CD4-positive, alpha-beta T cell treated with Interferon gamma for 1 hour (primary cell): ENCODE measurements at places on chromosomes 1 and 21.

- DNase-seq = no peak
Observed at GRCh38 chr1:82485591-82486369, 685.0 kb downstream of the ADGRL2 start.

GRCh38 chr1:16226490-16227179 lies 10.3 kb downstream of the CPLANE2 start:
- no peak for DNase-seq

- DNase-seq = no peak
Observed at GRCh38 chr1:22204057-22204840, 61.4 kb upstream of the WNT4 start.

DNA sequence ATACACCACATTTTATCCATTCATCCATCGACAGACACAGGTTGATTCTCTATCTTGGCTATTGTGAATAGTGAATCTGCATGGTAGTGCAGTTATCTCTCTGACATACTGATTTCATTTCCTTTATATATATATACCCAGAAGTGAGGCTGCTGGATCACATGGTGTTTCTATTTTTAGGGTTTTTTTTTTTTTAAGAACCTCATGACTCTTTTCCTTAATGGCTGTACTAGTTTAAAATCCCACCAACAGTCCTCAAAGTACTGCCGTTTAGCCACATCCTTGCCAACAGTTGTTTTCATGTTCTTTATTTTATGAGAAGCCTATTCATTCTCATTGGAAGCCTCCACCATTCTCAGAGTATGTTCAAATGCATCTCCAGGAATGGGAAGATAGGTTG lies 258.7 kb upstream of the SNX7 start:
- no peak for DNase-seq

GRCh38 chr1:160251687-160252526 lies 10.4 kb downstream of the DCAF8 start:
- peak; percentile 60 for DNase-seq

DNA sequence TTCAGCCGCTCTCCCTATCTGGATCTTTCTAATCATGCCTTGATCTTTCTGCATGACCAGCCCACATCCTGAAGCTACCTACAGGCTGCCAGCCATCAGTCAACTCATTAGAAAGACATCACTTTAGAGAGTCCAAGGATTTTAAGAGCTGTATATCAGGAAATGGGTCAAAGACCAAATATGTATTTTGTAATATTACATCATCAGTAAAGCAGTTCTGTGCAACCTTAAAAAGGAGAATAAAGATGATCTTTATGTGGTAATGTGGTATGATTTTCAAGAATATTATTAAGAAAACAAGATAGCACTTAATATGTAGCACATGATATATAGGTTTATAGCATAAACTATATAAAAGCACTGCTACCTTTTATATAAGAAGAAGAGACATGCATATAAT lies 47.6 kb downstream of the SLC30A7 start:
- DNase-seq = no peak

- no peak for DNase-seq
Observed at GRCh38 chr21:43782431-43783097, 6.5 kb upstream of the CSTB start.

DNA sequence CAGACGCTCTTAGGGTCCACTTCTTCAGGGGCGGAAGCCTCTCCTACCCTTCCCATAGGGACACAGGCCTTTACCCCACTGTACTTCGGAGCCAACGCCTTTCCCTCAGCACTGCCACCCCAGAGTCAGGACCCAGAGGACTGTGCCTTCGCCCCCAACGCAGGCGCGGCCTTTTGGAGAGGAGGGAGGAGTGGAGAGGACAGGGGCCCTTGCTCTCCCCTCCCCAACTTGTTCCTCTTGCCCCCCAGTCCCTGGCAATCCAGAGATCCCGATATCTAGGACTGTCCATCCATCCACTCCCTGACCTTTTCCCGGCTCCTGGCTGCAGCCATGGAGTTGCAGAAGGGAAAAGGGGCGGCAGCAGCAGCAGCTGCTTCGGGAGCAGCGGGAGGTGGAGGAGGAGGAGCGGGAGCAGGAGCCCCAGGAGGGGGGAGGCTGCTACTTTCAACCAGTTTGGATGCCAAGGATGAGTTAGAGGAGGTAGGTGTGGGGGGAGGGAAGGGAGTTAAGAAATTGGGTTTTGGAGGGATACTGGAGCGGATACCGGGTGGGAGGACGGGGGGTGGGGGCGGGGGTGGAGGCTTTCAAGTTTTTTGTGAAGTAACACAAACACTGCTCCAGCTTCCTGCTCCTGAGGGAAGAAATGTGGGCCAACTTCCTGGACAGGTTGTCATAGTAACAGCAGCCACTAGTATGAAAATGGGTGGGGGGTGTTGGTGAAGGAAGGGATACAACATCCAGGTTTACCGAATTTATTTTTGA lies 636 bp downstream of the INTS3 start:
- peak; percentile 12 for DNase-seq

GRCh38 chr1:14650951-14651350 lies 52.5 kb downstream of the KAZN start:
- DNase-seq = no peak

- DNase-seq = no peak
Observed at GRCh38 chr1:235923466-235924021, 56.8 kb upstream of the LYST start.

DNA sequence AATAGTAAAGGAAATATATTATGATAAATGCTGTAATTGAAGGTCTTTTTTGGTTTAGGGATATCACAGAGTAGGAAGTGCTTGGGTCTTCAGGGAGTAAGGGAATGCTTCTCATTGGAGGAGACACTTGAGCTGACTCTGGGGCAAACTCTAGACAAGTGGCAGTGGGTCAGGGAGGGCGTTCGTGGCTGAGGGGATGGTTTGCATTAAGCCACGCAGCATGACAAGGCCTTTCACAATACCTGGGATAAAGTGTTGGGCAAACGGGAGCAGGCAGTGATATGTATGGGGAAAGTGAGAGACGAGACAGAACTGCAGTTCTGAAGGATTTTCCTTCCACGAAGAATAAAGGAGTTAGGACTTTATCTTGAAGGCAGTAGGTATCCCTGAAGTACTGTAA lies 109.0 kb downstream of the PATJ start:
- no peak for DNase-seq

- DNase-seq = no peak
Observed at GRCh38 chr1:151159373-151159772, 2.9 kb downstream of the TNFAIP8L2 start.

GRCh38 chr1:9730096-9730901 lies 78.8 kb downstream of the PIK3CD start:
- peak; percentile 72 for DNase-seq

DNA sequence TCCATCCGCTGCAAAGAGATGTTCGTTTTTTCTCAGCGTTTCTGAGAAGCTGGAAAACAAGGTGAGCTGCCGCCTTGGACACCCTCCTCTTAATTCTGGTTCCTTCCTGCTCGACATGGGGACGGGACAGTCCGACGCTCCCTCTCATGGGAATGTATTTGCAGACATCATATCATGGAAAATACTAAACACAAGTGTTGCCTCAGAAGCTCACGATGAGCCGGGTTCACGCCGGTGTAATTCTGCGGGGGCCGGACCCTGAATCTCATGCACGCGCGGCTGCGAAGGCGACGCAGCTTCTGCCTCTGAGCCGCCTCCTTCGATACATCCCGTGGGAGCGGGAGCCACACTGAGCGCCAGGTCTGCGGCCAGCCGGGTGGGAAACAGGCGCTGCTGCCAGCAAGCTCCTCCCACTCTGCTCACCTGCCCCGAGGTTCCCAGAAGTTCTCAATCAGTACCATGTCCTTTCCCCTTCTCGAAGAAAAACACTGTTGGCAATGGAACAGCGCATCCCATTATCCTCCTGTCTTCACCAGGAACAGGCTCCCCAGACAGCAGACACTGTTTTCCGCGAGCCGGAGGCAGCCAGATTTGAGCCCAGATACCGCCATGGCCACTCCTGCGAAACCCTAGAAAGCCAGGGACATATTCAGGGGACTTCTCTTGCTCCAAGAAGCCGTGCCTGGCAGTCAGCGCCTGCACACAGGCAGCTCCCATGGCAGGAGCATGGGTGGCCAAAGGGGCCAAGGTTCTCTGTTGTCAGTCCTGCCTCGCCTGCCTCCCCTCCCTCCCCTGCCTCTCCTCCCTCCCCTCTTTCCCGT lies 98.0 kb downstream of the WDR4 start:
- no peak for DNase-seq

- no peak for DNase-seq
Observed at GRCh38 chr21:40425981-40426380, 421.0 kb downstream of the DSCAM start.

GRCh38 chr1:213008564-213008963 lies 7.1 kb downstream of the ANGEL2 start:
- no peak for DNase-seq

DNA sequence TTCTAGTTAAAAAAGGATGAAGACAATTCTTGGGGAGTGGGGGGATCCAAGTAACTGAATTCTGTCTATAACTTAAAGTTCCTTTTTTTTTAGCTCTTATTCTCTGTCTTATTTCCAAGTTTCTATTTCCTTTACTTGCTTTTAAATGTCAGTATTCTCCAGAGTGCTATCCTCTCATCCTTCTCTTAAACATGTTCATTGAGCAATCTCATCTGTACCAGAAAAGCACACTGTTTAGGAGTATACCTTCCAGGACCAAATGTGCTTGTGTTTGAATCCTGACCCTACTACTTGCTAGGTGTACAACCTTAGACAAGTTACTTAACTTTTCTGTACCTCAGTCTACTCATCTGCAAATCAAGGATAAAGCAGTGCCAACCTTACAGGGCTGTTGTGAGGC lies 50.1 kb downstream of the AKT3 start:
- no peak for DNase-seq

GRCh38 chr1:201456499-201457309 lies 12.3 kb downstream of the PHLDA3 start:
- DNase-seq = no peak

DNA sequence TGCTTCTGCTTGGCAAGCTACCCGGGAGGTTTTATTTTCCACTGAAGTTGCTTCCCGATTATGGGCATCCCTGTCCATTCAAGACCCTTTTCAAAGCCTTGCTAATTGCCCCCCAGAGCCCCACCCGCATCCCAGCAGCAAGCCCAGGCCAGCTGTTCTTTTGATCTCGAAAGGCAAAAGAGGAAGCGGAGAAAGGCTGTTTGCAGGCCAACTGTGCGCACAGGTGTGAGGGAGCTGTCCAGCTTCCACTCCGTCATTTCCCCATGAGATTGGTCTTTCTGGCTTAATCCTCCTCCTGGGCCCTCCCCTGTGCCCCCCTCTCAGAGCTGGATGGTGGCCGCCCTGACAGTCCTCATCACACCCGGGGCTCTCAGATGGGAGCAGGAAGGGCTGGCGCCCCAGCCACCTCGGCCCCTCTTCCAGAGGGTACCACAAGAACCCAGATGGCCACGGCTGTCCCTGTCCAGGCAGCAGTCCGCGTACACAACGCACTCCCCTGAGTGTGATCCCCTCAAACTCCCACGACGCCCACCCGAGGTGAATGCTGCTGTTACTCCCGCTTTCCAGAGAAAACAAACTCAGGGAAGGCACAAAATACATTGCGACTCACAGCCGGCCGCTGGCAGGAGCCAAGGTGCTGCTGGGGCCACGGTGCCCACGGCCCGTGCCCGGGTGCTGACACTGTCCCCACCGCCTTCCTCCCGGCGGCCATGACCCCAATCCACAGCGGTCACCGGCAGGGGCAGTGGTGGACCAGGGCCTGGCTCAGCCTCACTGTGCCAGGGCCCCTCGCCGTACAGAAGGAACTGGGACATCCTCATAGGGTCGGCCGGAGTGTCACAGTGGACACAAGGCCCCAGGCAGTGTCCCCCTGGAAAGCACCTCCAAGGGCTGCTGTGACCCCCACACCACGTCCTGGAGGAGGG lies 121.9 kb downstream of the CRYAA start:
- peak; percentile 20 for DNase-seq

- DNase-seq = no peak
Observed at GRCh38 chr21:14901482-14901958, 163.3 kb downstream of the NRIP1 start.

DNA sequence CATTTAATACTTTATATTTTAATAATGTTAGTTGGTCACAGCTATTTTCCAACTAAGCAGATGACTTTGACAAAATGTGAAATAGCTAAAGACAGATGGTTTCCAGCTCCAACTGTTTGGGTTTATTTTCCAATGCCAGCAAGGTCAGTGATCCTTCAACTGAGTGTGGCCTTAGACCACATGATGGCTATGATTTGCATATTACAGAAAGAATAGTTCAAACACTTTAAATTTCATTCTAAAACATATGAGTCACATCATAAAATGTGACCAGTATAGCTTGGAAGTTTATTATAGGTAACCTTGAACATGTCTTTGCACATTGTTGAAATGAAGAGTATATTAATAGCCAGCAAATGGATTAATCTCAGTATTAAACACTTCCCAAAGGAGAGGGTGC lies 454.0 kb upstream of the C1orf87 start:
- DNase-seq = no peak

DNA sequence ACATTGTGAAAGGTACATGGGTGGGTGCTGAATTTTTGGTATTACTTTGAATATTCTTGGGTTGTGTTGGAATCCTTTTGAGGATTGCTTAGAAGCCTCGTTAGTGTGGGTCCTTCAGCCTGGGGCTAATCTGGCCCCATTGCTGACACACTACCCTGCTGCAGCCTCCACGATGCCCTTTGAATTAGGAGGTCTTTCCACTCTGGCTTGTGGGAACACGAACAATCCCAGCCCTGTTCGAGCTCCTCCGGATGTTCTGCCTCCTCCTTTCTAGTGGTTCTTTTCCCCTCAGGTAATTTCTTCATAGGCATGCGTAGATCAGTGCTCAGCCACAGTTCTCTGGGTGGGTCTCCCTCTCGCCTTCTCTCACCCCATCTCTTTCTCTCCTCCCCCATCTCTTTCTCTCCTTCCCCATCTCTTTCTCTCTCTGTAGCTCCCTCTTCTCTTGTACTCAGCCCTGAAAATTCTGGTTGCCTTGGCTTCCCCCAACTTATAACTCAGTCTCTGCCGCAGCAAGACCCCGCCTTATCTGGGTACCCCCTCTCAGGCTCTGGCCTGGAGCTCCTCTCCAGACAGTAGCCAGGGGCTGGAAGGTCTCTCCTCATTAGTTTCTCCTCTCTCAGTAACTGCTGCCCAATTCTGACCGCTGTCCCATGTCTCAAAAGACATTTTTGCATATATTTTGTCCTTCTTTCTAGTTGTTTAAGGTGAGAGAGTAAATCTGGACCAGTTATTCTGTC lies 46.0 kb upstream of the SLC19A1 start:
- no peak for DNase-seq

DNA sequence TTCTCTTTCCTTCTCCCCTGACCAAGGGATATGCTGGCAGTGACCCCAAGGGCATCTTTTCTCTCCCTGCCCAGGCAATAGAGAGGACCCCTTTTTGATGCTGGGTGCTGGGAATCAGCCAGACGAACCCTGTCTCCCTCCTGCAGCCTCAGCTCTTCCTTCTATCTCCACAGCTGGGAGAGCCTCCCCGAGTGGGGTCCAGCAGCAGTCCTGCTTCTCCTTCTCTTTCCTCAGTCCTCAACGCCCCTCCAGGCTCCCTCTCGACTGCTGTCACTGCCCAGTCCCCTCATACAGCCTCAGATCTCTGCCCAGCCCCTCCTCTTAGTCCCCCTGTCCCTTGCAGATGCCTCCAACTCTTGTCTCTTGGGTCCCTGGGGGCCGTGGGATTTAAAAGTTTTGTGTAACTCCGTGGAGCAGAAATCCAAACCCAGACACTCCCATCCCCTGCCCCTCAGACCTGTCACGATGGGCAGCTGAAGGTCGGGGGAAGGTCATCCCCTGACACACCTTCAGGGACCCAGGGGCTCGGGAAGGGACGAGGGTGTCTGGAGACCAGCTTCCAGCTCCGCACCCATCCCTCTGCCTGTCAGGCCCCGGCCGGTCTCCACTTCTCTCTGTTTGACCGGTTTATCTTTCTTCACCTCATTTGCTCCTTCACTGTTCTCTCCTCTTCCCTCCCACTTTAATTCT lies 5.8 kb upstream of the ETV3L start:
- no peak for DNase-seq

- no peak for DNase-seq
Observed at GRCh38 chr1:111272081-111272480, 18.6 kb upstream of the CHIA start.
